Amniotic stem cell (primary cell): ENCODE measurements at places on chromosomes 6 and 20.

DNA sequence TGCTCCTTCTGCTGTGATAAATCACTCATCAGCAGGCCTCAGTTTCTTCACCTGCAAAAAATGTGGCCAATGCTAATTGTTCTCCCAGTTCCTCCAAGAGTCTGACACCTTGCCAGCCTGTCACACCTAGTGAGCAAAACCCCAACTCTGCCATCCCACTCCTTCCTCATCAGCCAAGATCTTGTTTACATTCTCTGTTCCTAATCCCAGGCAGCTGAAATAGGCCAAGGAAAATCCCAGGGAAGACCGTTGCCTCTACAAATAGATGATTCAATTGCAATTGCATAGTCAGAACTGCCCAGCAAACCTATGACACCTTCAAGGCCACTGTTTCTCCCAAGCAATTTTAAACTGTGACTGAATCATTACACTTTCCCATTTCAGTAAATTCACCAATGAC, 78.7 kb downstream of the GMDS start:
- no peak for DNase-seq

GRCh38 chr6:11381801-11382513, 149.5 kb upstream of the NEDD9 start:
- DNase-seq = no peak

- DNase-seq = no peak
These were observed 17.9 kb downstream of the DSTN start for GRCh38 chr20:17587824-17588223.

DNA sequence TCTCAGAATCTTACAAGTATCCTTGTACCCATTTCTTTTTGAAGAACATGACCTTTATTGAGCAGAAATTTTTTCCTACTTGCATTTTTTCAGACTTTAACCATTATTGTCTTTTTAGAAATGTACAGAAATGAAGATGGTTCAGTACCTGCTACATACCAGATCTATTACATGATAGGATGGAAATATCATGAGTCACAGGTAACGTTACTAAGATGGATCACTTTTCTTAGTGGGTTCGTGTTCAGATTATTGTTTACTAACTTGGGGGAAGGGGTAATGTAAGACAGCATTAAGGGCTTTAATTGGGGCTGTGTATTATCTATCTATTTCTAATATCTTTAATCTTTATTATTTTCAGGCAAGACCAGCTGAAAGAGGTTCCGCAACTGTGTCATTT, 31.9 kb downstream of the NDUFAF5 start:
- no peak for DNase-seq

GRCh38 chr6:11964729-11965335, 47.3 kb upstream of the HIVEP1 start:
- DNase-seq = no peak

- DNase-seq = peak; percentile 92
These were observed 91.1 kb upstream of the HIVEP1 start for GRCh38 chr6:11921017-11921438.

GRCh38 chr6:35562060-35562459, 49.4 kb upstream of the TULP1 start:
- no peak for DNase-seq

- peak; percentile 64 for DNase-seq
These were observed 15.2 kb upstream of the MRPS18A start for GRCh38 chr6:43702534-43703440.

DNA sequence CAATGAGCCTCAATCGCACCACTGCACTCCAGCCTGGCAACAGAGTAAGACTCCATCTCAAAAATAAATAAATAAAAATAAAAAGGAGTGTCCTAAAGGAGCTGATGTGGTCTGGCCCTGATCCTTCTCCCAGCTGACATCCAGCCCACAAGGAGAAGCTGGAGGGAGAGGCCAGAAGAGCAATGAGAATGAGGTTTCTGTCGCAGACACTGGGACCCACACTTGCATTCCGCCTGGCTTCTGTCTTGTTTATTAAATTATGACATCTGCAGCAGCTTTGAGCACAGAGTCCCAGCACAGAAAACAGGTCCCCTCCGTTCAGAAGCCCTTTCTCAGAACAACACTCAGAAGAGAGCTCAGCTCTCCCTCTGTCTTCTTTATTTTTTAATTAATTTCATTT, 10.3 kb upstream of the E2F1 start:
- DNase-seq = no peak

- DNase-seq = no peak
These were observed 541.2 kb downstream of the QKI start for GRCh38 chr6:163955756-163956155.

DNA sequence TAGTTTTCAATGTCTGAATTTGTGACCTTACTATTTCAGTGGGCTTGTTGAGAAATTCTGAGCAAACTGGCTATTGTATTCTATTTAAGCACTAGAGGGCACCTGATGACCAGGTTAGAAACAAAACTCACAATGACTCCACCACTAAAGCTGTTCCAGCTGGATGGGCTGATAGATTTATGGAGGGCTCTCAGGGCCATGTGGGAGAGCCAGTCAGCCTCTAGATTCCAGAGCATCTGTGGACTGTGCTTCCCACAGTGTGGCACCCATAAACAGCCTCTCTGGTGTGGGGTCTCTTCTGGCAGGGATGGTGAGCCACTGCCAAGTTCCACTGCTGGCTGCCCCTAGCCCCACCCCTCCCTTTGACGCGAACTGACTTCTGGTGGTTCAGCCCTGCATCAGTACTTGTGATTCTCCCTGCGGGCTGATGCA, 29.2 kb downstream of the C6orf58 start:
- DNase-seq = peak; percentile 7

DNA sequence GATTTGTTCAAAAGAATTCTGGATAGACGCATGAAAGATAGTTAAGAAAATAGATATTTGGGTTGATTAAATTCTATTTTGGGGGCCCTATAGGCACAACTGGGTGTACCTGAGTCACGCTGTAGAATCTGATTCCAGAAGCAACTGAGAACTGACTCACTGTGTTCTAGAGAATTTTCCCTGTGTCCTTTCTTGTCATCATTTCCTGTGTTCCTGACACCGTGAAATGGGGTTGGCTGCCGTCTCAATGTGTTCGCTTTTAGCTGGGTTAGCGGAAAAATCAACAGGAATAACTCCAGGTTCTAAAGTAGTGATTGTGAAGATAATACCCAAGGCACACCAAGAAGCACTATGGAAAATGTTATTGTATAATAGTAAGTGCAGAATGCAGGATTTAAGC, 5.0 kb downstream of the GCNT2 start:
- DNase-seq = no peak

- DNase-seq = no peak
These were observed 911.7 kb upstream of the CITED2 start for GRCh38 chr6:140285998-140286690.

DNA sequence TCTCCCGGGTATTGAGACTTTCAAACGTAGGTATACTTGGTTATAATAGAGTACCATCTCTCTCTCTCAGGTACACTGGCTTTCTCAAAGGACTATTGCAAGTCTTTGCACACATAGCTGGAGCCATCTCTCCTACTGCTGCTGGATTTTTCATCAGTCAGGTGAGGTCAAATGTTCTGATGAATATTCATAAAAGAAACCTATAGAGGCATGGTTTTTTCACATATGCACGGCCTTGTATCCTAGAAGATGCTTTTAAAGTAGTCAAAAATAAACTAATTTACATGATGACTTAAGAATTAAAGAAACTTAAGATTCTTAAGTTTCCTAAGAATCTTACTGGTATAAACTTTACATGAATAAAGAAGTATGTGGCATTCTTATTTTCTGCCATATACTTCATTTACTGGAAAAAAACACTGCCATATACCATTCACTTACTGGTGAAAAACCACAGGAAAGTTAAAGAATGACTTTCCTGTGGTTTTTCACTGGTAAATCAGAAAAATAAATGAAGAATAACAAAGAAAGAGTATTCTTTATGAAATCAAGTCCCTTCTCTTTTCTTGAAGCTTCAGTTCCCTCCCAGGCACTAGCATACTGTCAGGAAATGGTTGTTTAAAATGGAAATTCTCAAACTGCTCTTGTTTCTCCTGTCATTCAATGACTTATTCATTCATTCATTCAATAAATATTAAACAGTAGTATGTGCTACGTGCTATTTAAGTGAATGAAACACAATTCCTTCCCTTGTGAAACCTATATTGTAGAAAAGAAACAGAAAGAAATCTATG, 23.5 kb downstream of the SLC17A4 start:
- DNase-seq = no peak

- DNase-seq = no peak
These were observed 3.3 kb downstream of the RIN2 start for GRCh38 chr20:19761326-19761725.

GRCh38 chr6:16621002-16621401, 140.3 kb downstream of the ATXN1 start:
- no peak for DNase-seq

DNA sequence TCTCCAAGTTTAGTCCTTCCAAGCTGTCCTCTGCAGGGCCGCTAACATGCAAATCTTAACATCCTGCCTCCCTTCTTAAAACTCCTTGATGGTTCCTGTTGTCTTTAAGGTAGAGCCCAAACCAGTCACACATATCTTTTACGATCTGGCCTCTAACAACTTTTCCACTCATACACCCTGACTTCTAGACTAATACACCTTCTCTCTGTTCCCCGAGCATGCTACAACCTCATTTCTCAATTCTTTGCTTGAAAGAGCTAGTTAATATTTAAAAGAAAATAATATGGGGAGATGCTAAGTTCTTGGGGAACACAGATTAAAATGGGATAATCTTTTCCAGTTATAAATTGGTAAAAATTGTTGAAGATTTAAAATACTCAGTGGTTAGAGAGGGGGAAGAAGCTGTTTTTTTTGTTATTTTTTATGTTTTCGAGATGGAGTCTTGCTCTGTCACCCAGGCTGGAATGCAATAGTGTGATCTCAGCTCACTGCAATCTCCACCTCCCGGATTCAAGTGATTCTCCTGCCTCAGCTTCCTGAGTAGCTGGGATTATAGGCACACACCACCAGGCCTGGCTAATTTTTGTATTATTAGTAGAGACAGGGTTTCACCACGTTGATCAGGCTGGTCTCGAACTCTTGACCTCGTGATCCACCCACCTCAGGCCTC, 250.7 kb downstream of the MAFB start:
- no peak for DNase-seq

GRCh38 chr6:19042420-19042819, 655.3 kb downstream of the RNF144B start:
- DNase-seq = no peak

GRCh38 chr6:73801652-73802268, 105.8 kb downstream of the CD109 start:
- DNase-seq = no peak

GRCh38 chr6:139923964-139924475, 549.6 kb upstream of the CITED2 start:
- DNase-seq = no peak

- DNase-seq = no peak
These were observed 182.8 kb downstream of the PTPRK start for GRCh38 chr6:128337619-128338018.

- DNase-seq = no peak
These were observed 8.0 kb downstream of the PRDM13 start for GRCh38 chr6:99614430-99615186.

GRCh38 chr6:87922196-87922946, 125.3 kb upstream of the SPACA1 start:
- no peak for DNase-seq

- no peak for DNase-seq
These were observed 9.8 kb upstream of the BHLHE23 start for GRCh38 chr20:63016514-63017075.

DNA sequence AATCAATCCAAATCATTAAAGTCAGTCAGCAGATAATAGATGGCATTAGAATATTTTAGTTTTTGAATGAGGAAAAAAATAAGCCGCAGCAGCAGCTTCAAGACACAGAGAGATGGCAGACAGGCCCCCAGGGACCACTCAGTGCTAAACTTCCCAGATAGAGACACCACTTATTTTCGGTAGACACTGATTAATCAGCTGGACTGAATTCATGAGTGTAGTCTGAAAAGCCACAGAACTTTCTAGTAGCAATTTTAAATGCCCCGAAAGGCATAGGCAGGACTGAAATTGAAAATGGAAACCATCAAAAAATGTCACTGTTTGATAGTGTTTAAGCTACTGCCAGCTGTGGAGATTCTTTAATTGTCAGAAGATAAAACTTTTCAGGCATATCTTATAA, 3.1 kb upstream of the CLDN20 start:
- no peak for DNase-seq

DNA sequence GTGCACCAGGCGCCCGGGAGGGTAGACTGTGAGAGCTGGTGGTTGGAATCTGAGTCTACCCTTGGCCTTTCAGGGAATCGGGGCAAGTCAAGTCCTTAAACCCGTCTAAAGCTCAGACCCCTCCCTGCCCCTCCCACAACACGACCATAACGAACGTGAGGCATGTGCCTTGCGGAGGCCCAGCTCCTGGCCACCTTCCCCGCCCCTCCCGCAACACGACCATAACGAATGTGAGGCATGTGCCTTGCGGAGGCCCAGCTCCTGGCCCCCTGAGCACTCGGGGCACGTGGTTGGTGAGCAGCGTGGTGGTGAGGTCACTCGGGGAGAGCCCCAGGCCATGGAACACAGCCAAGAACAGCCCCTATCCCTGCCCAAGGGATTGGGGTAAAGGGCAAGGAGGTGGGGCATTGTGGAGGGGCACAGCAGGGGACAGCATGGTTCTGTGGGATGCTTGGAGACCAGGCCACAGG, 132.2 kb downstream of the TAF4 start:
- DNase-seq = no peak

DNA sequence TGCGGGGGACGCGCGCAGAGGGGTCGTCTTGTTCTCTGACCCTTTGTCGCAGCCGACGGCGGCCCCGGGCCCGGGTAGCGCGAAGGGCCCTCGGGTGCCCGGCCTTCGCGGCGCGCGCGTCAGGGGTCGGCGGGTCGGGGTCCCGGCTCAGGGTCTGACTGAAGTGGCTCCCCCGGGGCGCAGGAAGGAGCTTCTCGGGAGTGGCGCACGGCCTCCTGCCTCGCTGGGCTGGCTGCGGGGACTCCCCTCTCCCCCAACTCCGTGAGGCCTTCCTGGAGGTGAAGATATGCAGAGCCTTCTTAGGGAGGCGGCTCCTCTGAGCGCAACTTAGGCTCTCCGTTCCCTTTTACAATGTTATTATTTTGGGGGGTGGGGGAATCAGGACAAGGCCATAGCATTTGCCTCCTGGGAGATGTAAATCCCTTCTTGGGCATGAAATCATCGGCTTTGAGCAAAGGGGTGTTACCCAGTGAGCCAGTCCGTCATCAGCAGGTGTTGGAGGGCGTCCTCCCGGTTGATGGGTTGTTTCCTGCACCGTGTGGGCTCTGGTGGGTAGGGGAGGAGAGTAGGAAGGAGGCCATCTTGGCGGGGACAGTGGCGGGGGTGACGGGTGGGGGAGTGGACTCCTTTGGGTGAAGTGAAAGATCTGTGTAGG, 523 bp downstream of the CDS2 start:
- peak; percentile 3 for DNase-seq

GRCh38 chr6:1129131-1129530, 182.8 kb upstream of the FOXQ1 start:
- DNase-seq = no peak

GRCh38 chr20:12466915-12467314, 541.9 kb upstream of the SPTLC3 start:
- no peak for DNase-seq

GRCh38 chr6:69584536-69584912, 212.3 kb downstream of the LMBRD1 start:
- no peak for DNase-seq

- no peak for DNase-seq
These were observed 48.9 kb downstream of the KLHL31 start for GRCh38 chr6:53616450-53617357.
